ENCODE measurements at places on chromosomes 13 and 19. TPM values are rescaled to one million over a fixed set of nuclear protein-coding genes. Genes with fewer than 3 reads are reported as not detected.

FDX2 gene
- polyA plus RNA-seq, result 64.4 TPM

FGF14 gene
- 0.02 TPM for polyA plus RNA-seq

TMEM91 gene
- polyA plus RNA-seq, result 12.9 TPM

RGL3 gene
- 78.7 TPM for polyA plus RNA-seq

TSSK6 gene
- 12.1 TPM for polyA plus RNA-seq

DNA sequence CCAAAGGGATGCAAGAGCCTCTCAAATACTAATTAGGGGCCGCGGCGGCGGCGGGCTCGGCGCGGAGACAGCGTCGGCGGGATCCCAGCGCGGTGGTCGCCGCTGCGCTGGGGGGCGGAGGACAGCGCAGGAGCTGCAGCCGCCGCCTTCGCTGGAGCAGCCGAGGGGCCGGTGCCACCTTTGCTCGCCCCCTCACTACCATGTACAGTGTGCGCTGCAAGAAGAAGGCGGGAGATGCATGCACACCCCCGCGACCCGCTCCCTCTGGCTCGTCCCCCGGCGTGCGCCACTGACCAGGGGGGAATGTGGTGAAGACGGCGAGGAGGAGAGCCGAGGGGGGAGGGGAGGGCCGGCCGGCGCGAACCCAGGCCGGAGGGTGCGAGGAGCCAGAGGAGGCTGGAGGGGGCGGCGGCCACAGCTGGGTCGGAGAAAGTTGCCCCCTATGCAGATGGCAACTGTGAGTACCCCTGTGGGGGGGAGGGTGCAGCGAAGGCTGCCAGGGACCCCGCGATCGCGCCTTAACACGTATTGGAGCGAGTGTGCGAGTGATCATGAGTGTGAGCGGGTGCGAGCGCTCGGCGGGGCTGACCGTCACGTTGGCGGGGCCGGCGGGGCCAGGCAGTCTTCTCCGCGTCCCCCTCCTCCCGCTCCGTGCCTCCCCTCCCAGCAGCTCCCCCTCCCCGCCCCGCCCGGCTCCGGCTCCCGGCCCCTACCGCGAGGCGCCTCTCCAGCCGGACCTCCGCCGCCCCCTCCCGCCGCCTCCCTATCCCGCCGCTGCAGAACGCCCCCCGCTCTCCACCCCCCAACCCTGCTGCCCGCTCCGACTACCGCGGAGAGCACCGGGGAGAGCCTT, 808 bp downstream of the SLITRK5 start:
- H3K36me3 ChIP-seq, result peaks cover 7% of the 10 kb centered on the region
- H3K27ac ChIP-seq, result no peak overlapping the region
- peak; percentile 73 for DNase-seq
- H3K4me3 ChIP-seq, result peak overlapping the region; percentile 86
- peaks cover 19% of the 10 kb centered on the region for H3K4me1 ChIP-seq

DNA sequence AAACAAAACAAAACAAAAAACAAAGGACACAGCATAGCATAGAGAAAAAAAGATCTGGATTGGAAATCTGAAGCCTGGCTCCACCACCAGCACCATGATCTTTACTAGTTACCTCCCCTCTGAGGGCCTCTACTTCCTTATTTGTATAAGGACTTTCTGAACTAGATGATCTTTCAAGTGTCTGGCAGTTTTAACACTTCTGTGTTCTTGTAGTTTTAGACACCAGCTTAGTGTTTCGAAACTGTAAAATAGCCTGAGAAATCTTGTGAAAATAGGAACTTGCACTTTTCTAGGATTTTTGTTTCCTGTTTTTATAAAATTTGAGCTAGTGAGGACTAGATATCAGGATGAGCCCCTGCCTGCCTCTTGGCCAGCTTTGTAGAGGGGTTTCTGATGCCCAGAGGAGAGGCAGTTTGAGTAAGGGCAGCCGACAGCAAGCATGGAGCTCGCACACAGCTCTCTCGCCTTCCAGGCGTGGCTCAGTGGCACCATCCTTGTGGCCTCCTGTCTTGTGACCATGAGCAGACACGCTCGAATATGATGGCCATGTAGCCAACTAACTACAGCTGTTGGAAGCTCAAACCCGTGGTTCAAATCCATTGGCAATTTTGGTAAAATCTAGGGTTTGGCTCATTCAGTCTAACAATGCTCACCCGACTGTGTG, 319.0 kb downstream of the KCNRG start:
- H3K4me1 ChIP-seq, result peaks cover 5% of the 10 kb centered on the region
- H3K27ac ChIP-seq, result no peak overlapping the region
- H3K27me3 ChIP-seq, result no peaks in the 10 kb centered on the region

GRCh38 chr13:31219909-31220598, 20.3 kb downstream of the B3GLCT start:
- no peaks in the 10 kb centered on the region for H3K27me3 ChIP-seq
- no peaks in the 10 kb centered on the region for H3K36me3 ChIP-seq
- no peak overlapping the region for H3K4me3 ChIP-seq
- no peaks in the 10 kb centered on the region for H3K4me1 ChIP-seq
- H3K27ac ChIP-seq, result no peak overlapping the region

DNA sequence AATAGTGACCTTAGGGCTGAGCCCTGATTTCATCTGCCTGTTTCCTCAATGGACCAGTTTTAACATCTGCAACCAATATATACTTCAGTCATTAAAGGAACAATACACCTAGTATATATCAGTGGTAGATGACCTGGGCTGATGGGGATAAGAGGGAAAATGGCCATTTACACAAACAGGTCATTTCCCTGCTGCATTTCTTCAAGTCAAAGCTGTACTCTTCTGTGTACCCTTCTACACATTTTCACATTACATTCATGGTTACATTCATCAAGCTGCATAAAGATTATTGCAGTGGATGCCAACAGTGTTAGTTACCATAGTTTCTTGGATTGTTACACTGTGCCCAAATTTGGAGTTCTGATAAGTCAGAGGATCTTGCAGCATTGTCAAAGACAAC, 81.2 kb upstream of the RAP2A start:
- H3K4me3 ChIP-seq, result no peak overlapping the region
- H3K4me1 ChIP-seq, result no peaks in the 10 kb centered on the region
- H3K27me3 ChIP-seq, result no peaks in the 10 kb centered on the region
- no peaks in the 10 kb centered on the region for H3K36me3 ChIP-seq
- no peak for DNase-seq
- H3K27ac ChIP-seq, result no peak overlapping the region

- H3K27me3 ChIP-seq, result no peaks in the 10 kb centered on the region
- no peaks in the 10 kb centered on the region for H3K36me3 ChIP-seq
- no peak overlapping the region for H3K4me3 ChIP-seq
- H3K27ac ChIP-seq, result no peak overlapping the region
Observed at GRCh38 chr19:48085076-48085475, 25.5 kb downstream of the PLA2G4C start.

DNA sequence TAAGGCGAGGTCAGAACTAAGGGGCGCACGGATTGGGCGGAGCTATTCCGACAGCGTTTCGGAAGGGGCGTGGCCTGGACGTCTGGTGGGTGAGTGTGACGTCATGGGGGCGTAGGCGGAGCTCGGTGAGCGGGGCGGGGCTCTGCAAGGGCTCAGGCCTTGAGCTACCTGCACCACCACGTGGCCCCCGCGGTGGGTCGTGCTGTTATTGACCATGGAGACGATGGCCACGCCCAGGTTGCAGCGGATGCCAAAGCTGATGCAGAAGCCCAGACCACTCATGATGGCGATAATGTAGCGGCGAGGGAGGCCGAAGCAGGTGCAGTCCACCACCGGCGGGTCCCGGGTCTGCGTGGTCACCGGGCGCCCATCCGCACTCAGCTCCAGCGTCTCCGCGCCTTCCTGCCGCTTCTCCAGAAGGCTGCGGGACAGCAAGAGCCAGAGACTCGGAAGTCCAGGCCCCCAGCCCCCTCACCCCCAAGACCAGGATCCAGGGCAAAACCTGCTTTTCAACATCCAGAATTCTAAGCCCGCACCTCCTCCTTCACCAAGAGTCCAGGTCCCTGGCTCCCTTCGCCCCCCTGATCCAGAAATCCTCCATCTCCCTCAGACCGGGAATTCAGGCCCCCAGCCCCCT, 4.8 kb downstream of the SLC17A7 start:
- peak overlapping the region; percentile 26 for H3K4me3 ChIP-seq
- H3K27me3 ChIP-seq, result peaks cover 54% of the 10 kb centered on the region
- no peaks in the 10 kb centered on the region for H3K36me3 ChIP-seq
- peak; percentile 89 for DNase-seq
- peaks cover 11% of the 10 kb centered on the region for H3K4me1 ChIP-seq

DNA sequence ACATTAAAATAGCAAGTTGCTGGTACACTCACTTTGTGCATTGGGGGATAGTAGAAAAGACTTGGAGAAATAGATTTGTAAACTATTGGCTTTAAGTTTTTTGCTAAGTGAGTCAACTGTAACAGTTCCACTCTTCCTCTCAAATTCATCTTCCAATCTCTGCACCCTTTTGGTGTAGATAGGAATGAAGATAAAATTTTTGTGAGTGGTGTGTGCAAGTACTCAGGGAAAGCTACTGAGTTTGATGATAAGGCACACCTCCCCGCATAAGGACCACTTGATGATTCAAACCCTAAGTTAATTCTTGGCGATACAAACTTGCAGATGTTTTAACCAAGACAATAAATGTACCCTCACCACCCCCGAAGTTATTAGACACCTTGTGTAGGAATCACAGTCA, 168.3 kb upstream of the SLITRK1 start:
- no peaks in the 10 kb centered on the region for H3K36me3 ChIP-seq
- no peak overlapping the region for H3K27ac ChIP-seq
- H3K4me1 ChIP-seq, result no peaks in the 10 kb centered on the region

DNA sequence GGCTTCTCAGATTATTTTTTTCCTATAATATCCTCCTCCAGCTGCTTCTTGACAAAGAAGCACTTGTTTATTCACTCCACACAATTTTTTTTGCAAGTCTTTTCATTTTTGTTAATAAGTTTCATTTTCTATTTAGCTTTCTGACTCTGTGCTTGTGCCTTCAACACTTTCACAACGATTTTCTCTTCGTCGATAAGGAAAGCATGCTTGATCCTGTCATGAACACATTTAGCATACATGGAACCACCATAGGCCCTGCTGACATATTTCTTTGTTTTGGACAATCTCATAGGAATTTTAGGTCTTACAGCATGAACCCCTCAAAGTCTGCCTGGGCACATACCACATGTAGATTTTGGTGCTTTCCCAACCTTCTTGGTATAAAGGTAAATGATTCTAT, 346.0 kb downstream of the KCNRG start:
- no peak overlapping the region for H3K27ac ChIP-seq
- no peak overlapping the region for H3K4me3 ChIP-seq
- H3K4me1 ChIP-seq, result no peaks in the 10 kb centered on the region
- H3K27me3 ChIP-seq, result no peaks in the 10 kb centered on the region
- no peaks in the 10 kb centered on the region for H3K36me3 ChIP-seq

DNA sequence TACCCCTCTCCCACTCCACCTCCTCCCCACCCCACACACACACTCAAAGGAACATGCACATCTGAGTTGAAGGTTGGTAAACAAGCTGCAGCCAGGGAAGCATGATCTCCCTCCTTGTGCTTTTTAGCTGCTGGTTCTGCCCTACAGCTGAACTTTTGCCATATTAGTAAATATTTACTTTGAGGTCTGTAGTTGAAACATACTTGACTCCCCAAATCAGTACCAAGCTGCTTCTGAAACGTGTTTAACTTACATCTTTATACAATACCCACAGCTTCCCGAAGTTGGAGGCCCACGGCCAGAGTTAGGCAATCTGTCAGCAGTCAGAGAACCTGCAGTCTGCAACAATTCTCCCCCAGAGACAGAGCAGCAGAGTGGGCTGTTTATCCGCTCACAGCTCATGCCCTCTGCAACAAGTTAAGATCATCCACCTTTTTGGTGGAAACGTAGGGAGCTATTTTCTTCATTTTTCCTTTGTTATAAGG, 1.5 kb upstream of the PCDH20 start:
- no peak for DNase-seq
- H3K27me3 ChIP-seq, result peaks cover 2% of the 10 kb centered on the region
- H3K27ac ChIP-seq, result no peak overlapping the region
- H3K4me1 ChIP-seq, result no peaks in the 10 kb centered on the region
- no peak overlapping the region for H3K4me3 ChIP-seq
- no peaks in the 10 kb centered on the region for H3K36me3 ChIP-seq

GRCh38 chr19:35959968-35960320, 23.8 kb downstream of the LRFN3 start:
- no peaks in the 10 kb centered on the region for H3K36me3 ChIP-seq
- H3K27me3 ChIP-seq, result peaks cover 31% of the 10 kb centered on the region
- H3K27ac ChIP-seq, result no peak overlapping the region
- peak; percentile 65 for DNase-seq

DNA sequence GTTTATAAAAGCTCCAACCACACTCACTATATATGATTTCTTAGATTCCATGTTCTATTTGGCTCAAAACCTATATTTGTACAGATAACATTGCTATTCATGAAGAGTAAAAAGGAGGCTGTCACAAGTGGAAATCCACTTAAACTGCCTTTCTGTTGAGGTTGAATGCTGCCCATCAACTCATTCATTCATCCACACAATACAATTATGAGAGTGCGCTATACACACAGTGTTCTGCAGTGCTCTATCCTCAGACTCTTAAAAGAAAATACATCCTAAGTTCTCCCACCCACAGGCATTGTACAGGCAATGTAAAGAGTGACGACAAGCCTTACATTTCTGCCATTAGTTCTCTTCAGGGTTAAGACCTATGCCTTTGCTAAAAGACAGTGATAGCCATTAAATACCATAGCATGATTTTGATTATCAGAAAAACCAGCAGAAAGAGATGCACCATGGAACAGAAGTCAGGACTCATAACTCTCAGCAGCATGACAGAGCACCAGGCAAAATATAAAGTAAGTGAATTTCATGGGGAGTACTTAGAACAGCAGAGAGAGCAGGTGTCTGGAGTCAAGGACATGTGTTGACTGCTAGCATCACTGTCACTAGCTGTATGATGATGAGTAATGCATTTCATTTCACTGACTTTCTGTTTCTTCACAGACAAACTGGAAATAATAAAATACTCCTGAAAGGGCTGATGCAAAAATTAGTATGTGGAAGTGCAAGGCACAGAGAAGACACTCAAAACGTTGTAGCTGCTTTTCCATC, 218.0 kb downstream of the RBM26 start:
- H3K4me1 ChIP-seq, result no peaks in the 10 kb centered on the region
- no peaks in the 10 kb centered on the region for H3K36me3 ChIP-seq
- H3K4me3 ChIP-seq, result no peak overlapping the region

GRCh38 chr19:15194938-15195337, 5.9 kb downstream of the NOTCH3 start:
- peaks cover 26% of the 10 kb centered on the region for H3K36me3 ChIP-seq
- H3K4me1 ChIP-seq, result peaks cover 13% of the 10 kb centered on the region
- no peaks in the 10 kb centered on the region for H3K27me3 ChIP-seq
- DNase-seq, result no peak
- no peak overlapping the region for H3K27ac ChIP-seq
- H3K4me3 ChIP-seq, result peak overlapping the region; percentile 34

DNA sequence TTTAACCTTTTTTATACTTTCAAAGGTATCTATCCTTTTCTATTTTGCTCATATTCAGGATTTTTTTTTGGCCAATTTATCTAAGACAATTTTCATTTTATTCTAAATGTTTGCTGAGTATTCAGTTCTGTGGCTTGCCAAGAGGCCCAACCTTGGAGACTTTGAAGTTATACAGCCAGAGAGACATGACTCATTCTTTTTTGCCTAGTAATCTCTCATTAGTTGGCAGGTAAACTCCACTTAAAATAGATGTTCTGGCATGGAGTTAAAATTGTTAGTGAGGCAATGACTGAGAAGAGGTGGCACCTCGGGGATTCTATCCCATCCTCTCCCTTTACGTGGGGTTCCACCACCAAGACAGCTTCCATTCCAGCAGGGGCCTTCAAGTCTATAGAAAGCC, 213.8 kb downstream of the KCTD12 start:
- no peak for DNase-seq
- no peak overlapping the region for H3K4me3 ChIP-seq
- H3K27me3 ChIP-seq, result no peaks in the 10 kb centered on the region
- H3K4me1 ChIP-seq, result no peaks in the 10 kb centered on the region
- no peaks in the 10 kb centered on the region for H3K36me3 ChIP-seq
- H3K27ac ChIP-seq, result no peak overlapping the region

All from H1 (cell line).